Lower lobe of right lung (tissue), 2 donors: ENCODE measurements at places on chromosomes 7 and 10. TPM values are rescaled to one million over a fixed set of nuclear protein-coding genes. Genes with fewer than 3 reads are reported as not detected.

CROT gene
- total RNA-seq = 9.5 TPM

PNLIPRP1 gene
- not detected for total RNA-seq

SLC16A9 gene
- 0.83 TPM for total RNA-seq

LIPJ gene
- total RNA-seq = 0.09 TPM

POLD2 gene
- 48.3 TPM for total RNA-seq

OR2A5 gene
- not detected for total RNA-seq

IDI2 gene
- not detected for total RNA-seq

GRCh38 chr10:97076781-97077180 lies 109.0 kb downstream of the SLIT1 start:
- H3K4me1 ChIP-seq = no peaks in the 10 kb centered on the region
- no peak overlapping the region for H3K27ac ChIP-seq
- H3K36me3 ChIP-seq = no peaks in the 10 kb centered on the region
- no peak overlapping the region for H3K4me3 ChIP-seq
- no peak for DNase-seq
- H3K27me3 ChIP-seq = peaks cover 34% of the 10 kb centered on the region

DNA sequence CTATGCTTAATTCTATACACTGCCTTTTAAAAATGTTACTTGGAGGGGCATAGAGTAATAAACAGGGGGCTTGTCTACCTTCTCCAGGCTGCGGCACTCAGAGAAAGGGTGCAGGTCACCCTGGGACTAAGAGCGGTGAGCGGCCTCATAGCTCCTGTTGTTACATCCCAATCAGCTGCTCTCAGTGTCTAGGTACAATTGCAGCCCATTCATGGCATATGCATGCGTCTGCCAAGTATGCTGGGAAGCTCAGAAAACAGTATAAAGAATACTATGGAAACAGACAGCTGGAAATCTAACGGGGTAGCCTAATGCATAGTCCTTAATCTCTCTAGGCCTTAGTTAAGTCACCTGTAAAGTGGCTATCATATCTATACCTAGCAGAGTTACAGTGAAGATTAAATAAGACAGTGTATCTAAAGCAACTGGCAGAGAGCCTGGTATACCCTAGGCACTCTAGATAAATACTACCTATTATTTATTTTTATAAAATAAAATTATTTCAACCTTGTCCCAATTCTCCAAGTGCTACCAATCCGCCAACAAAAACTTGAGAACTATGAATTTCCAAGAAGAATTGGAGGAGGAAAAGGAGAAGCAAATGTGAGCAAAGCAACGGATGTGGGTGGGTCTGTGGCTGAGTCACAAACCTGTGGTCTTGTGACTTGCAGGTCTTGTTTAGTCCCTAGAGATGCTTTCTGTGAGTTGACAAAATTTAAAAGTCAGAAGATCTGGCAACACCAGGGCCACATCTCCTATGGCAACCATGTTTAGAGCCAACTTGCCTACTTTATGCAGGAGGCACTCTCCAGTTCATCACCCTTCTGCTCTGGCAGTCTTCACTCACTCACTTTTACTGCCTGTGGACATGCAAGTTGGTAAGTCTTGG lies 183.0 kb downstream of the RAPGEF5 start:
- H3K4me1 ChIP-seq = no peaks in the 10 kb centered on the region
- H3K36me3 ChIP-seq = peaks cover 16% of the 10 kb centered on the region
- no peak for DNase-seq
- H3K4me3 ChIP-seq = no peak overlapping the region
- no peak overlapping the region for H3K27ac ChIP-seq

DNA sequence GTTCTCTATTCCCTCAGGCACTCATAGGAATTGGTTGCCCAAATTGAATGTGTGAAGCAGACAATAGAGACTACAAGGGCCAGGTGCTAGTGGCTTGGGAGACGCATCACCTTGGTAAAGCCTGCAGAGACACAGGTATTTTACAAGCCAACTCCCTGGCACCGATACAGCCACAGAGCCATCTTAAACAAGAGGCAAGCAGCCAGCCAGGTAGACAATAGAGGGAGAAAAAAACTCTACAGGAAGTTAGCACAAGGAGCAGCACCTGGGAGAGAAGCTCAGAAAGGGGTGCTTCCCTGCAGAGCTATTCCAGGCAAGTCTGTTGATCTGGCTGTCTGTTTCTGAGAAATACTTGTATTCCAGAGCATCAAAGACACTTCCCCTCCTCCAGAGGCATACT lies 43.0 kb upstream of the CDK1 start:
- no peak overlapping the region for H3K27ac ChIP-seq
- H3K4me3 ChIP-seq = no peak overlapping the region
- no peak for DNase-seq
- H3K4me1 ChIP-seq = peaks cover 8% of the 10 kb centered on the region

DNA sequence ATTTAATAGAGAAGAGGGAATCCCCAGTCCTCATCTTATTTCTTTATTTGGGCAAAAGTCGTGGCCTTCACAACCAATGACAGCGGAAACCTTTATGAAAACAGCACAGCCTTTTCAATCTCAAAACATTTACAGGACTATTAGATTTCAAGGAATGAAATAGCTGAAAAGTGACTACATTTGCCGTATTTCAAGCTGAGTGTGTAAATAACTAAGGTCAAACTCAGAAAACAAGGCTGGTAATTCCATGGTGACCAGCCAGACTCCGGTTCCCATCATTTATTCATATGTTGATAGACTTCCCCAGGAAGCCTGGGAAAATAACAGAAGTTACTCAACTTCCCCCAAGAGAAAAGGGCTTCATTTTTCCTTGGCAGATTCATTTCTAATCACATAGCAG lies 457.3 kb upstream of the NFE2L3 start:
- H3K4me3 ChIP-seq = no peak overlapping the region
- no peaks in the 10 kb centered on the region for H3K4me1 ChIP-seq
- no peaks in the 10 kb centered on the region for H3K27me3 ChIP-seq

DNA sequence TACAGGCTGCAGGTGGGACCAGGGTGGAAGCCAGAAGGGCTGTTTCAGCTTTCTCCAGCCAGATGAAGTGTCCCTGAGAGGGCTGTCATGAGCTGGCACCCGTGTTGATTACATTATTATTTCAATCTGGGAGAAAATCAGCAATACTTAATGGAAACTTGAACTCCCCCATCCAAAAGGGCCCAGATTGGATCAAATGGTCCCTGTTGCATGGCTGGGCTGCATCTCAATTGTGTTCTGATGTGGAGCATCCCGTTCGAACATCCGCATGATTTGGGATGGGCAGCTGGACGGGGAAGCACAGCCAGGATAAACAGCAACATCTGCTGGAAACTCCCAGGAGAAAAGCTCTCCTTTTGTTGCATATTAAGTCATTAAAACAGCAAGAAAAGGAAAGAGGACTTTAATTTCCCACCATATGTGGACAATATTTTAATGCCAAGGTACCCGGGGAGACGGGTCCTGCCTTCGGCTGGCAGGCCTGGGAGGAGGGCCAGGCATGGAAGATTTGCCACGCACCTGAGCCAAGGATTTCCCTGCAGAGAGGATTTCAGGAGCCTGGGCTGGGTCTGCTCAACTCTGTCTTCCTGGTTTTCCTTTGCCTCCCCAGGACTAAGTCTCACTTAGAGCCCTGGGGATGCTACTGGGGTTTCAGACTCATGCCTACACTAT lies 52.4 kb downstream of the NPTX2 start:
- DNase-seq = no peak
- no peaks in the 10 kb centered on the region for H3K36me3 ChIP-seq
- no peak overlapping the region for H3K4me3 ChIP-seq
- H3K27me3 ChIP-seq = no peaks in the 10 kb centered on the region

DNA sequence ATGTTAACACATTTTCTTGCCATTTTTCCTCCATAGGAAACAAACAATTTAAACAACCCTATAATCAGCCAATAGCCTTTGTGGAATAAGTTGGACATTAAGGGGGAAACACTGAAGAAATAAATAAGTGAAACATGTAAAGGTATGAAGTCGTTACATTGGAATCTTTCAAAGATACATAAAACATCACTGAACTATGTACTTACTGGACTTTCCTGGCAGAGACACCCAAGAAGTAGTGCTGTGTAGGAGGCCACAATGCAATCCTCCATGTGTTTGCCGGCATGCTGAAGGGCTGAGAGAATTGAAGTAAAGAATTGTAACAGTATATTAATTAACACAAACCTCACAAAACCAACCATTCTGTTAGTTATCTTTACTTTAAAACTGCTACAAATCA lies 76.5 kb upstream of the GRID1 start:
- DNase-seq = no peak
- H3K36me3 ChIP-seq = peaks cover 95% of the 10 kb centered on the region
- H3K4me1 ChIP-seq = peaks cover 10% of the 10 kb centered on the region
- no peak overlapping the region for H3K27ac ChIP-seq
- no peaks in the 10 kb centered on the region for H3K27me3 ChIP-seq
- no peak overlapping the region for H3K4me3 ChIP-seq

- H3K36me3 ChIP-seq = no peaks in the 10 kb centered on the region
- H3K4me1 ChIP-seq = no peaks in the 10 kb centered on the region
- H3K4me3 ChIP-seq = no peak overlapping the region
- no peak overlapping the region for H3K27ac ChIP-seq
Measured at GRCh38 chr10:113585949-113586348, 33.1 kb downstream of the HABP2 start.

GRCh38 chr10:97540669-97541500 lies 31.7 kb upstream of the ANKRD2 start:
- H3K4me3 ChIP-seq = no peak overlapping the region
- H3K27me3 ChIP-seq = no peaks in the 10 kb centered on the region
- no peak for DNase-seq
- H3K27ac ChIP-seq = peak overlapping the region; percentile 42
- no peaks in the 10 kb centered on the region for H3K36me3 ChIP-seq
- peaks cover 49% of the 10 kb centered on the region for H3K4me1 ChIP-seq

DNA sequence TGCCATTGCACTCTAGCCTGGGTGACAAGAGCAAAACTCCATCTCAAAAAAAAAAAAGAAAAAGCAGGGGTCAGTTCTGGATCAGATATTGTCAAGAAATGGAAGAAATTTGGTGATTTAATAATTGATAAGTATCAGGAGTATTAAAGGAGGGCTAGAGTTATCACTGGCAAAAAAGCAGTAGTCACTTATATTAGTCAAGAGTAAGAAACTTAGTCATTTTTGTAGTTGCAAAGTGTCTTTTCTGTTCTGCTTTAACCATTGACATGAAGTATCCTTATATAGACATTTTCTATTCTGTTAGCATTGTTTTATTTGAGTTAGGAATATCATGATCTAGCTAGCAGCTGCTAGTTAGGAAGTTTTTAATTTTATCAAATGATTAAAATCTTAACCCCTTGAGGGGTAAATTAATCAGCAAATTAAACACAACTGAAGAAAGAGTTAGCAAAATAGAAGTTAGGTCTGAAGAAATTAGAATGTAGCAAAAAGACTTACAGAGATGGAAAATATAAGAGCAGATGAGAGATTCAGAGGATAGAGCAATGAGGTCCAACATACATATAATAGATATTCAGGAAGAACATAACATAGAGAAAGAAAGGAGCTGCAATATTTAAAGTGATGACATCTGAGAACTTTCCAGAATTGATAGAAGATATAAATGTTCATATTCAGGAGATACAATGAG lies 7.3 kb upstream of the CCDC6 start:
- no peak overlapping the region for H3K27ac ChIP-seq
- DNase-seq = no peak

DNA sequence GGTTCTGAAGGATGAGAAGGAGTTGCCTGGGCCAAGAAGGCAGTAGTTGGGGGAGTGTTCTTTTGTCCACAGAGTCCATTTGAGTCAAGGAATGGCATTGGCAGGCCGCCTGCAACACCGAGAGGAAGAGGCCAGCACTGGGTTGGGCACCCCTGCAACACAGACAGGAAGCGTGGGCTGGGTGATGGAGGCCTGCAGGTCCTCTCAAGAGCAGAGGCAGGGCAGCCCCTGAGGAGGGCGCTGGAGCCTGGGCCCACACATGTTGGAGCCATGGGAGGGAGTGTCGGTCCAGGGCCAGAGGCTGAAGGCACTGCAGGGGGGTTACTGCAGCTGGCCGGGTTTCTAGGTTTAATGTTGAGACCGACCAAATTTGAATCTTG lies 137.3 kb downstream of the PTPN20 start:
- no peak overlapping the region for H3K4me3 ChIP-seq
- H3K36me3 ChIP-seq = no peaks in the 10 kb centered on the region
- H3K27me3 ChIP-seq = no peaks in the 10 kb centered on the region
- H3K4me1 ChIP-seq = peaks cover 15% of the 10 kb centered on the region

DNA sequence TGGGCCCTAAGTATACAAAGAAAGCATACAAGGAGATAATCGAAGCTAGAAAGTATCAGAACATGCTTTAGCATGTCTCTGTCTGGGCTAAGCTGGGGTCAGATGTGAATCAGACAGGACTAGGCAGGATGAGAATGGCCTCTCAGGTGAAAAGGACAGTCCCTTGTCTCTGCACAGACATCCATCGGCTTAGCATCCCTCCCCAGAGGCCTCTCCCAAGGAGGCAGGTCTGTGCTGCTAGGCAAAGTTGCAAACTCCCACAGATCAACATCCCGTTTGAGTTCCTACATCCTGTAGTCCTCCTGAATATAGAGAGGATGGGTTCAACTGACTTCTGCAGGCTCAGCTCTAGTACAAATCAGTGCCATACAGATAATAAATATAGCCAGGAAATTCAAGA lies 24.5 kb downstream of the CHST15 start:
- H3K36me3 ChIP-seq = no peaks in the 10 kb centered on the region
- H3K4me3 ChIP-seq = no peak overlapping the region
- no peak overlapping the region for H3K27ac ChIP-seq
- H3K27me3 ChIP-seq = no peaks in the 10 kb centered on the region

DNA sequence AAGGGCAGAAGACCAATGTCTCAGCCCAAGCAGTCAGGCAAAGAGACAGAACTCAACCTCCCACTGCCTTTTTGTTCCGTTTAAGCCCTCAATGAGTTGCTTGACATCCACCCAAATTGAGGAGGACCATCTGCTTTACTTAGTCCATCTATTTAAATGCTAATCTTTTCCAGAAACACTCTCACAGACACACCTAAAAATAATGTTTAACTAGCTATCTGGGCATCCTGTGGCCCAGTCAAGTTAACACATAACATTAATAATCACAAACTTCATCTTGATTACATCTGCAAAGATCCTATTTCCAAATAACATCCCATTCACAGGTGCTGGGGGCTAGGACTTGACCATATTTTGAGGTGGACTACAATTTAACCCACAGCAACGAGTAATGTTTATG lies 115.7 kb downstream of the RAB11FIP2 start:
- H3K4me1 ChIP-seq = no peaks in the 10 kb centered on the region
- no peaks in the 10 kb centered on the region for H3K27me3 ChIP-seq
- no peak overlapping the region for H3K4me3 ChIP-seq
- no peaks in the 10 kb centered on the region for H3K36me3 ChIP-seq
- no peak for DNase-seq

DNA sequence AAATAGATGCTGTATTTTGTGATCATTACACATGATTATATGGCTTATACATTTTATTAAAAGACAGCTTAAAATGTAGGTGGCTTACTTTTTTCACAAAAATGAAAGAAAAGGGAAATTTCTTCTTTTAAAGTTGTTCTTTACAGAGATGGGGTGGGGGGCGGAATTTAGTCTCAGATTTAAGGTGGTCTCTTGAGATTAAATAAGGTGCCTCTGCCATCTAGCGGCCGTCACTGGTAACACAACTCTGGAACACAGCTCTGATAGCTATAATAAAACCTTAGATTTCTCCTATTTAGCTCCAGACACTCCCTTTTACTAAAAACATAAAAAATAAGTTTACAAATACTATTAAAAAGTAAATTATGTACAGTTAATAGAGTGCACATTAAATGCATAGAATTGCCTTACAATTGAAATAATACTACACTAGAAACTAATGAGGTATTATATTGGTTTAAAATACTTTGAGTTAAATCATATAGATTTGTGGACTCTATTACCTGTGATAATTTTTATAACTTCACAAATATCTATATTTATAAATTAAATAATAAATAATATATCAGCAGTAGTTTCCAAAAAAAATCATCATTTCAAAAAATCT lies 210.9 kb downstream of the DGKB start:
- H3K36me3 ChIP-seq = no peaks in the 10 kb centered on the region
- no peak overlapping the region for H3K27ac ChIP-seq
- H3K4me1 ChIP-seq = no peaks in the 10 kb centered on the region
- no peaks in the 10 kb centered on the region for H3K27me3 ChIP-seq
